ENCODE measurements at places on chromosomes 12 and 14. TPM values are rescaled to one million over a fixed set of nuclear protein-coding genes. Genes with fewer than 3 reads are reported as not detected.

IL31 gene
- total RNA-seq: 3.8 TPM

DNA sequence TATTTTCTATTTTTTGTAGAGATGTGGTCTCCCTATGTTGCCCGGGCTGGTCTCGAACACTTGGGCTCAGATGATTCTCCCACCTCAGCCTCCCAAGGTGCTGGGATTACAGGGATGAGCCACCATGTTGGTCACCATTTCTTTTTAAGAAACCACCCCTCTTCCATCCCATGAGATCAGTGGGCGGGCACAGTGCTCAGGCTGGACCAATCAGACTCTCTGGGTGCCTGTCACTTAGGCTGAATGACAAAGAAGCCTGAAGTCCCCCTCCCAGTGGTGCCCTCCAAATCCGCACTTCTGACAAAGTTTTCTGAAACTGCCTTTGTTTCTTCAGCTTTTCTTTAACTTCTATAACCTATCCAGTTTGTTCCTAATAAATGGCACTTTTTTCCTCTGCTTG, 48.2 kb downstream of the CALM1 start:
- DNase-seq: no peak

DNA sequence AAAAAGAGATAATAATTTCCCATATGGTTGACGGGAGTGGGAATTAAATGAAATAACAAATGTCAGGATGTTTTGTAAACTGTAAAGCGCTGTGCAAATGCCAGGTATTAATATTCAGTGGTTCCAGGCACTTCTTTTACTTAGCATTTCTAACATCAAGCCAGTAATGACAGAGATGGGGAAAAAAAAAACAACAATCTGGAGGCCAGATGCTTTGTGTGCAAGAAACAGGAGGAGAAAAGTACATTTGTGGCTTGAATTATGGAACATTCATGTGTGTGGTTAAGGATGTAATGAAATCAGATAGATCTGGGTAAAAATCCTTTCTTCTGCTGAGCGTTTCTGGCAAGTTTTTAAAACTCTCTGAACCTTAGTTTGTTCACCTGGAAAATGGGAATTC, 509.6 kb downstream of the FUT8 start:
- no peak for DNase-seq

DNA sequence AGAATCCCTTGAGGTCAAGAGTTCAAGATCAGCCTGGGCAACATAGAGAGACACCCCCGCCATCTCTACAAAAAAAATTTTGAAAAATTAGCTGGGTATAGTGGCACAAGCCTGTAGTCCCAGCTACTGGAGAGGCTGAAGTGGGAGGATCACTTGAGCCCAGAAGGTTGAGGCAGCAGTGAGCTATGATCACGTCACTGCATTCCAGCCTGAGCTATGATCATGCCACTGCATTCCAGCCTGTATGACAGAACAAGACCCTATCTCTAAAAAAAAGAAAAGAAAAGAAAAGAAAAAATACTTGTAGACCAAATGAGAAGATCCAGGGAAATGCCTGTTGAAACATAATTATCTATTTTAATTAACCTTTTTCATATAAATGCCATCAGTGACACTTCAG, 93.8 kb upstream of the MDM1 start:
- DNase-seq: no peak

GRCh38 chr14:103735022-103735421, 19.4 kb downstream of the ZFYVE21 start:
- no peak for DNase-seq
